ENCODE measurements at places on chromosomes 12 and 14. TPM values are rescaled to one million over a fixed set of nuclear protein-coding genes. Genes with fewer than 3 reads are reported as not detected.

The RGS6 gene
- polyA plus RNA-seq, result 0.61 TPM

The TSPAN8 gene
- polyA plus RNA-seq, result not detected

The KRT6C gene
- polyA plus RNA-seq, result not detected

The HAL gene
- polyA plus RNA-seq, result not detected

The MMP17 gene
- polyA plus RNA-seq, result 16.9 TPM

The NR4A1 gene
- polyA plus RNA-seq, result 7.5 TPM

The OR10AD1 gene
- polyA plus RNA-seq, result not detected

The PRH2 gene
- not detected for polyA plus RNA-seq

The PTPRO gene
- 2.3 TPM for polyA plus RNA-seq
